HAP-1 (cell line): ENCODE measurements at places on chromosomes 1 and 21.

DNA sequence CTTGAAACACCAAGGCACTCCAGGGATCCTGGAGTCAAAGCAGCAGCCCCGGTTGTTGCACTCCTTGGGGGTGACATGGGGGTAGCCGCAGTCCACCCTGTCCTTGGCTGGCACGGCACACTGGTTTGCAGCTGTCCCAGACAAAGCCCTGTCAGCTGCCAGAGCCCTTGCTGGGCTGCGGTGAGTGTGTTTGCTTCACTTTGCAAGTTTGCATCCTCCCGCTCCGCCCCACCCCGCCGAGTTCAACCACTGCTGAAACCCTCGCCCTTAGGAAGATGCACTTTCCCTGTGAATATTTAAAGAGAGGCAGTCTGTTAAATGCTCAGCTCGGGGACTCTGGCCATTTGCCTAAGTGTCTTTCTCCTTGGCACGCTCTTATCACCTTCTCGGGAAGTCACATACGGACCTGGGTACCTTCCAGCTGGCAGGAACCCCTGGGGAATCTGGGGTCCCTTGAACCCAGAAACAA, 1.7 kb downstream of the TFF3 start:
- no peak for DNase-seq

DNA sequence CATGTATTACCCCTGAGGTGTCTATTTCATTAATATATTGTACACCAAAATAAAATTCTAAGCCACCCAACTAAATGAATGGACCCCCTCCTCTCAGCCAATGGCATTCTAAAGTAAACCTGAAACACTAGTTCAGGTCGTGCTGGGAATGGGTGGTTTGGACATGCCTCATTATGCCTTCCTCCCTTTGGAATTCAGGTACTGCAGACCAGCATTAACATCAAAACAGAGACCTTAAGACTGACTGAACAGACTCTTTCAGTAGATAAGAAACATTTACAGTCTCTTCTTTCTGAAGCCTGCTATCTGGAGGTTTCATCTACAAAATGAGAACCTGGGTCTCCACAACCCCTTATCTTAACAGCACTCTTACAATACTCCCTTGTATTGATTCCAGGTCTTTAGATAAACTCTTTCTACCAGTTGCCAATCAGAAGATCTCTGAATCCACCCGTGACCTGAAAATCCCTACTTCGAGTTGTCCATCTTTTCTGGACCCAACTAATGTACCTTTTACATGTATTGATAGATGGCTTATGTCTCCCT, 93.6 kb downstream of the PKN2 start:
- no peak for DNase-seq

- no peak for DNase-seq
Observed at GRCh38 chr1:110185181-110185580, 24.9 kb upstream of the KCNC4 start.

DNA sequence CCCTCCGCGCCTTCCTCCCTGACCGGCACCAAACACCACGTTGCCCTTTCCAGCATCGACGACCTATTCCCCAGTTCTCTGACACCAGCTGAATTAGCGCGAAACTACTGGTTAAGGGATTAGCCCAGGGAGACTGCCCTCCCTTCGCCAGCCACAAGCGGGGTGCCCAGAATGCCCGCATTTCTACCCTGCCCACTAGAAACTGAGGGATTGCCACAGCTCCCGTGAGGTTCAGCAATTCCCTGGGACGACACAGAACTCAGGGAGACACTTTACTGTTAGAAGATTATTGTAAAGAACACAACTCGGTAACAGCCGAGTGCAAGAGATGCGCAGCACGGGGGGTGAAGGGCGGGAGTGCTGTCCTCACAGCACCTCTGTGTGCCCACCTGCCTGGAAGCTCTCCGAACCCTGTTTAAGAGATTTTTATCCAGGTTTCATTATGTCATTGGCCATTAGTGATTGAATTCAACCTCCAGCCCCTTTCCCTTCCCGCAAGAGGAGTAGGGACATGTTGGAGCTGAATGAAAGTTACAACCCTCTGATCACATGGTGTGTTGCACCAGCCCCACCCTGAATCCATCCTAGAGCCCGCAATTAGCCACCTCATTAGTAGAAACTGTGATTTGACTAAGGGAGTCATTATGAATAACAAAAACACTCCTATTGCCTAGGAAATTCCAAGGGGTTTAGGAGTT, 15.8 kb upstream of the RIPPLY3 start:
- DNase-seq, result no peak

DNA sequence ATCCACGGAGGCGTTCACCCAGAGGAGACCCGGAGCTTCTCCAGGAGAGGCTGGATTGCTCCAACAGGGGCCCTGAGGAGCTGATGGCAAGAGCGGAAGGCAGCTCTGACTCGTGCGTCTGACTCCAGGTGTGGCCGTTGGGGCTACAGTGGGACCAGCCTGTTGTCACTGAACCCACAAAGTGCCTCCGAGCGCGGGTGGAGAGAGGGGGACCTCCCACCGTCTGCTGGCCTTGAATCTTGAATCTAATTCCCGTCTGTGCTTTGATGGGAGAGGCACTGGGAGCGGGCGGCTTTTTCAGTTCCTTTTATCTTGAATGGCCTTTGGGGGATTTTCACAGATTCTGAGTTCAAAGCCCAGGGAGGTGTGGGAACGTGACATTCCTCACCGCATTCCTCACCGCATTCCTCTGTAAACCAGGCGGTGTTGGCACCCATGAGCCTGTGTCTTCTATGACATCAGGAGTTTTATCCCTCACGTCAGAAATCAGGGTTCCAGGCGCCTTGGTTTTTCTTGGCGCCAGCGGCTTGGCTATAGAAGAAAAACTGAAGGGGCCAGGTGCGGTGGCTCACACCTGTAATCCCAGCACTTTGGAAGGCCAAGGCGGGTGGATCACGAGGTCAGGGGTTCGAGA, 39.2 kb upstream of the COL18A1 start:
- peak; percentile 60 for DNase-seq

DNA sequence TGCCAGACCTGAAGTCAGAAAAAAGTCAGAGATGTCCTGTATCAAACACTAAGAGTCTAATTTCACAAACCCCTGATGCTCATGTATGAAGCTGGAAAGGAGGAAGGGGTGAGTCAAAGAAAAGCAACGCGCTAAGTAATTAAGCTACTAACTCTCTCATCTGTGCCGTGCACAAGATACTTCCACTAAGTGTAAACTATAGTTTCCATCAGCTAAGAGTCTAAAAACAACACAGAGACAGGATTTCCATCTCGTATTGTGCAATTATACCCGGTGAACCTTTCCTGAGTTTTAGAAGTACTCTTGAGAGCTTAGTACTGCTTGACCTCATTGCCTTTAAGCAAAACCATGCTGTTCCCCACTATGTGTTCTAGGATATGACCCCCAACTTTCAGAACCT, 19.0 kb downstream of the DNALI1 start:
- DNase-seq, result no peak

- peak; percentile 38 for DNase-seq
Observed at GRCh38 chr1:68321084-68321685, 88.9 kb upstream of the WLS start.
